ENCODE measurements at places on chromosomes 5 and 9.

DNA sequence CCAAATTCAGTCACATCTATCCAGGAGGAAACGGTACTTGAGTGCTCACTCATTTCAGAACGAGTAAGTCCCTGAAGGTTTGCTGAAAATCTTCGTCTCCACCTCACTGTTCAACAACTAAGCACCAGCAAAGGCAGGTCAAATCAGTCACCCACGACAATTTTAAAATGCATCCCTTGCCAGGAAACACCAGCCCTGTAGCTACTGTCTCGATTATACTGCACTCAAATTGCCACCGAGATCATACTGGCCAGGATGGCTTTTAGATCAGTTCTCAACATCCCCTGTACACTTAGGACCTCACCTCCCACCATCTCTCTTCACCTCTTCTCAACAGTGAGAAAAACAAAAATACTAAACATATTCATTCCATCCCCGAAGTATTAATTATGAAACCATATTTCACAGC, 298.6 kb downstream of the AGTPBP1 start:
- H3K36me3 ChIP-seq = no peaks in the 10 kb centered on the region
- no peak for DNase-seq
- no peaks in the 10 kb centered on the region for H3K4me1 ChIP-seq
- no peak overlapping the region for H3K27ac ChIP-seq
- H3K4me3 ChIP-seq = no peak overlapping the region

DNA sequence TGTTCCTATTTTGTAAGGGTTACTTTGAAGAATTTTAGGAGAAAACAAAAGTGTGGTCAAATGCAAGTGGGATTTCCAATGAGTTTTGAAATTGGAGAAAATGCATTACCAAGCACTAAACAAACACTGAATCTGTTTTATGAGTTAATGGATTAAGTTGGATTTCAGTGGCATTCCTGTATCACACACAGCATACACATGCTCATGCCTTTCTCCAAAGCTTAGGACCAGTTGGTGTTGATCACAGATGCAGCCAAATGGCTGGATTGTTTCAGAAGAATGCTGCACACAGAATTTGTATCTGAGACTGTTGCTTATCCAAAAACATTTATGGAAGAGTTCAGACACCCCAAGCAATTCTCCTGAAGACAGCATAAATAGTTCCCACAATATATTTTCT, 611.1 kb downstream of the ACTL7B start:
- H3K27ac ChIP-seq = no peak overlapping the region
- H3K27me3 ChIP-seq = no peaks in the 10 kb centered on the region
- no peaks in the 10 kb centered on the region for H3K4me1 ChIP-seq
- DNase-seq = no peak
- no peaks in the 10 kb centered on the region for H3K36me3 ChIP-seq

DNA sequence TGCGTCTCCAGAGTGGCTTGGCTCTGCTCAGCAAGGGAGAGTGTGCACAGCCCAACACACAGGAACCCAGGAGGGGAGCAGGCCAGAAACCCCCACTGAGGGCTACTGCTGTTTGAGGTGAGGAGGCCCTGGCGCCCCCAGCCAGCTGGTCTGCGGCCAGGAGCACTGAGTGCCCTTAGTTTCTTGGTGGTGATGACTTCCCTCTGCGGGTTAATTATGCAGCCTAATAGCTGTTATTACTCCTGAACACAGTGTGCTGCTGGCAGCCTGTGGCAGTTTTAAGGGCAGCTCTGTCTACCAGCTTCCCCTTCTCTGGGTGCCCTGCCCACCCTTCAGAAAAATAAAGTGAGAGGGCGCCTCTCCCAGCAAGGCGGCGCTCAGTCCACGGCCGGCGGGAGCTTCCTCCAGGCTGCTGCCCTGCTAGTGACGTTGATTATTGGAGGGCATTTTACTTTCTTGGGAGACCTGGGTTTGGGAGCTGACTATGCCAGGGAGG, 19.2 kb downstream of the GADD45G start:
- DNase-seq = no peak
- H3K4me1 ChIP-seq = peaks cover 7% of the 10 kb centered on the region
- H3K4me3 ChIP-seq = no peak overlapping the region

DNA sequence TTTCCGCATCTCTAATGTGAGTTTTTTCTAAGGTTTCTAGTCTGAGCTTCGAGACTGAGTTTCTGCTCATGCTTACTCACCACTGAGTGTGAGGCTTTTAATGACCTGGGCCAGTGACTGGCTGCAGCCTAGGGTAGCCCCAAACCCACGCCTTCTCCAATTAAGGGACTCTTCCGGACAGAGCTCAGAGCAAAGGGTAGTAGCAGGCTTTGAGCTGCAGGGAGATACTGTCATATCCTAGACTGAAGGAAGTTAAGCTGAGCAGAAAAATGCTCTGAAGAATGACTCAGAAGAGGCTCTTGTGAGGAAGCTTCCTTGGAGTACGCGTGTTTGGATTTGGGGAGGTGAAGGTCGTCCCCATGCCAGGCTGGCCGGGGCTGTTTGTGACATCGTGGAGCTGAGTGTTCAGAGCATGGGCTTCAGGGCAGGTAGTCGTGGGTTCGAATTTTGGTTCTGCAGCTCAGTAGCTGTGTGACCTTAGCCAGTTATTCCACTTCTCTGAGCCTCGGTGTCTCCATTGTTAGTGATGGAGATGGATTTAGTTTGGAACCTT, 3.5 kb downstream of the USP20 start:
- peaks cover 4% of the 10 kb centered on the region for H3K4me1 ChIP-seq
- H3K36me3 ChIP-seq = no peaks in the 10 kb centered on the region
- no peaks in the 10 kb centered on the region for H3K27me3 ChIP-seq

DNA sequence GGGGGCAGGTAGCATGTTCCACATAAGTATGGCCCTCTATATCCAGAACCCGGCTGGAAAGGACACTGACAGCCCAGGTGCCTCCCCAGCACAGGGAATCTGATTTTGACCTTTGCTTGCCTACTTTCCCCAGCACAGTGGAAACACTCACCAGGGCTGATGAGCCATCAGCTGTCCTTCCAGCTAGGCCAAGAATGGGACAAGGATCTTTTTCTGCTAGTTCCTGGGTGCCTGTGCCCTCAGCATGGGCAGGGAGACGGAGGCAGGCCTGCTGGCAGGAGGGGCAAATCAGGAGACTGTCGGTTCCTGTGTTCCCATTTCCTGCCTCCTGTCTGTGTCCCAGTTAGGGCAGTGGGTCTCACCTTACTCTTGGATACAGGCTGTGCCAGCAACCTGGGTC, 1.1 kb downstream of the CYFIP2 start:
- no peaks in the 10 kb centered on the region for H3K36me3 ChIP-seq
- peaks cover 9% of the 10 kb centered on the region for H3K4me1 ChIP-seq
- no peak for DNase-seq
- peaks cover 8% of the 10 kb centered on the region for H3K27me3 ChIP-seq

- H3K27me3 ChIP-seq = no peaks in the 10 kb centered on the region
- peaks cover under 1% of the 10 kb centered on the region for H3K4me1 ChIP-seq
- no peak overlapping the region for H3K27ac ChIP-seq
- H3K4me3 ChIP-seq = no peak overlapping the region
These were observed 194.4 kb upstream of the CDKN2B start for GRCh38 chr9:22203371-22204138.

DNA sequence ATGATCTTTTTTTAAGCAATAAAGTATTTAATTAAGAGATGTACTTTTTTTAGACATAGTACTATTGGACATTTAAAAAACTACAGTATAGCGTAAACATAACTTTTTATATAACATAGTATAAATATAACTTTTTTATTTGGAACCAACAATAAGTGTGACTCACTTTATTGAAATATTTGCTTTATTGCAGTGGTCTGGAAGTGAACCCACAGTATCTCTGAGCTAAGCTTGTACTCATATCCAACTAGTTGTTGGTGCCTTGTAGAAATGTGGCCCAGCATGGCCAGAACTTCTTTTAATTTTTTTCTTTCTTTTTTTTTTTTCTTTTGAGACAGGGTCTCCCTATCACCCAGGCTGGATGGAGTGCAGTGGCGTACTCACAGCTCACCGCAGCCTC, 61.5 kb upstream of the GALNT10 start:
- no peak for DNase-seq
- no peak overlapping the region for H3K27ac ChIP-seq

DNA sequence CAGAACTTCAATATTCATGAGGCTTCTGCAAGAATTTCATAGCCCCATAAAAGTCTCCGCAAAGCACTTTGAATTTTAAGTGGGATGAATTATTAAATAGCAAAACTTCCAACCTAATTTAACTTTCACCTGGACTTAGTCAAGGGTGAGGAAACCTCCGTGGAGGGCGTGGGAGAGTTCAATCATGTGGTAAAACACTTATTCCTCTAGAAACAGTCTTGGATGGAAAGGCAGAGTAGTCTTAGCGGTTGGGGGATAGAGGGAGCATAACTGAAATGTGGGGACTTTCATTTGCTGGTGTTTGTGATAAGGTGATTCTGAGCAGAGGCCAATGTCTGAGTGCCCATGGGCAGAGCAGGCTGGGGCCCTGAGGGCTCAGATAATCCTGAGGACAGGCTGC, 241.9 kb downstream of the IRX1 start:
- H3K36me3 ChIP-seq = no peaks in the 10 kb centered on the region
- no peak overlapping the region for H3K4me3 ChIP-seq
- no peak overlapping the region for H3K27ac ChIP-seq
- H3K4me1 ChIP-seq = no peaks in the 10 kb centered on the region
- H3K27me3 ChIP-seq = no peaks in the 10 kb centered on the region

GRCh38 chr5:128927644-128928043, 37.6 kb upstream of the SLC27A6 start:
- no peak overlapping the region for H3K27ac ChIP-seq
- H3K4me3 ChIP-seq = no peak overlapping the region
- H3K4me1 ChIP-seq = no peaks in the 10 kb centered on the region

- H3K4me3 ChIP-seq = no peak overlapping the region
- H3K36me3 ChIP-seq = no peaks in the 10 kb centered on the region
- H3K27ac ChIP-seq = no peak overlapping the region
- DNase-seq = no peak
- no peaks in the 10 kb centered on the region for H3K4me1 ChIP-seq
- H3K27me3 ChIP-seq = no peaks in the 10 kb centered on the region
These were observed 1293.7 kb upstream of the C9orf72 start for GRCh38 chr9:28866951-28867350.

DNA sequence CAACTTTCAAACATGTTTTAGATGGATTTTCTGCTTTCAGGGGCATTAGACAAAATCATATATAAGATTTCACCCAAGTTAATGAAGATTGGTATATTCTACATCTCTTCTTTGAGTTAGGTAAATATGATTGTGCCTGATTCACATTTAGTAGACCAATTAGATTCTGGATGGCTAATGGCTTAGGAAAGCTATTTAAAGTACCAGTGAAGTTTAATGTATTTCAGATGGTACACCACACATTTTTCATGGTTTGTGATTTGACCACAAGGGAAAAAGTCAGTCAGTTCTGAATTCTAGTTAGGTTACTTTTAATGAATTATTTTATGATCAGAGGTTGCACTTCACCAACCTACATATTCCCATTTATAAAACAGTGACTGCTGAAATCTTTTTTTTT, 409.7 kb downstream of the ADGRV1 start:
- no peaks in the 10 kb centered on the region for H3K4me1 ChIP-seq
- no peaks in the 10 kb centered on the region for H3K36me3 ChIP-seq
- H3K4me3 ChIP-seq = no peak overlapping the region

DNA sequence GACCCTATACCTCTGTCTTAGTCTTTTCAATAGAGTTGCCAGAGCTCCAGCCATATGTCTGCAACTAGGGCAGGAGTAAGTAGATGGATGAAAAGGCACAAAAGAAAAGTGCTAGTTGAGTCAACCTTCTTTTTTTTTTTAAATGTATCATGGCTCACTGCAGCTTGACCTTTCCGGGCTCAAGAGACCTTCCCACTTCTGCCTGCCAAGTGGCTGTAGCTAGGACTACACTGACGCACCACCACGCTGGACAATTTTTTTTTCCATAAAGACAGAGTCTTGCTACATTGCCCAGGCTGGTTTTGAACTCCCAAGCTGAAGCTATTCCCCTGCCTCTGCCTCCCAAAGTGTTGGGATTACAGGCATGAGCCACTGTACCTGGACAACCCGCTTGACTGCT, 27.3 kb downstream of the FOXE1 start:
- no peak overlapping the region for H3K4me3 ChIP-seq
- DNase-seq = no peak
- H3K27me3 ChIP-seq = no peaks in the 10 kb centered on the region
- no peak overlapping the region for H3K27ac ChIP-seq
- H3K36me3 ChIP-seq = no peaks in the 10 kb centered on the region

- H3K27me3 ChIP-seq = no peaks in the 10 kb centered on the region
- no peaks in the 10 kb centered on the region for H3K36me3 ChIP-seq
- DNase-seq = no peak
- H3K4me1 ChIP-seq = peaks cover 19% of the 10 kb centered on the region
- no peak overlapping the region for H3K4me3 ChIP-seq
- no peak overlapping the region for H3K27ac ChIP-seq
These were observed 228.5 kb upstream of the ANKRD55 start for GRCh38 chr5:56461584-56461983.

- H3K4me1 ChIP-seq = peaks cover 8% of the 10 kb centered on the region
- peaks cover 30% of the 10 kb centered on the region for H3K27me3 ChIP-seq
- DNase-seq = no peak
- H3K27ac ChIP-seq = no peak overlapping the region
- no peak overlapping the region for H3K4me3 ChIP-seq
These were observed 5.1 kb downstream of the HOMER1 start for GRCh38 chr5:79508794-79509193.

GRCh38 chr5:179288101-179288808, 57.0 kb downstream of the ADAMTS2 start:
- no peak for DNase-seq
- H3K27ac ChIP-seq = no peak overlapping the region
- H3K36me3 ChIP-seq = no peaks in the 10 kb centered on the region
- no peaks in the 10 kb centered on the region for H3K4me1 ChIP-seq

- no peak overlapping the region for H3K4me3 ChIP-seq
- H3K36me3 ChIP-seq = no peaks in the 10 kb centered on the region
- no peak for DNase-seq
- no peaks in the 10 kb centered on the region for H3K27me3 ChIP-seq
These were observed 31.2 kb upstream of the ACTBL2 start for GRCh38 chr5:57513785-57514184.

DNA sequence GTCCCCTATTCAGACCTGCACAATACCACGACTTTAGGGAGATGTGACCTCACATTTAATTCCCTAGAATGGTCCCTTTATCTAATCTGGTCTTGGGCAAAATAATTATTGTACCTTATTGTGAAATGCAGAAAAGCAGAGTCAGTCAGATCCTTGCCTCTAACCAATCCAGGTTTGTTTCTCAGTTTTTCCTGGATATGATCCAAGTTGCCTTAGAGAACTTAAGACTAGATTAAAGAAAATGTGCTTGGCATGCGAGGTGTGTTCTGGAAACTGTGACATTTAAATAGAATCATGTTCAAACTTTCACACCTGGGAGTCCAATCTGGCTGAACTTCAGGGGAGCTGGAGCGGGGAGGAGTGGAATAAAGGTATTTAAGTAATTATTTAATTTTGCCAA, 696.2 kb downstream of the DNAH5 start:
- H3K4me1 ChIP-seq = no peaks in the 10 kb centered on the region
- no peaks in the 10 kb centered on the region for H3K27me3 ChIP-seq
- DNase-seq = peak; percentile 19
- no peaks in the 10 kb centered on the region for H3K36me3 ChIP-seq

GRCh38 chr9:81759680-81760215, 70.4 kb upstream of the TLE1 start:
- DNase-seq = peak; percentile 36
- no peaks in the 10 kb centered on the region for H3K36me3 ChIP-seq
- no peak overlapping the region for H3K27ac ChIP-seq
- H3K27me3 ChIP-seq = no peaks in the 10 kb centered on the region
- no peaks in the 10 kb centered on the region for H3K4me1 ChIP-seq

GRCh38 chr5:15489571-15490235, 10.3 kb upstream of the FBXL7 start:
- no peak overlapping the region for H3K27ac ChIP-seq
- DNase-seq = no peak
- no peak overlapping the region for H3K4me3 ChIP-seq

- H3K4me1 ChIP-seq = no peaks in the 10 kb centered on the region
- no peak overlapping the region for H3K27ac ChIP-seq
- no peak for DNase-seq
- H3K4me3 ChIP-seq = no peak overlapping the region
- H3K36me3 ChIP-seq = no peaks in the 10 kb centered on the region
These were observed 1571.3 kb downstream of the MAT2B start for GRCh38 chr5:165076686-165077085.
